ENCODE measurements at places on chromosomes 13 and 19. TPM values are rescaled to one million over a fixed set of nuclear protein-coding genes. Genes with fewer than 3 reads are reported as not detected.

The ZNF525 gene
- total RNA-seq = 5.6 TPM

The SIGLEC8 gene
- total RNA-seq = not detected

The C19orf81 gene
- not detected for total RNA-seq

The CEACAM7 gene
- total RNA-seq = not detected

The SYNGR4 gene
- total RNA-seq = not detected

The FUT3 gene
- 5.4 TPM for total RNA-seq

The SYDE1 gene
- total RNA-seq = 31.7 TPM

The GPR12 gene
- not detected for total RNA-seq

The ZNF628 gene
- total RNA-seq = 6.2 TPM

The ADAT3 gene
- 10.3 TPM for total RNA-seq

The CEP89 gene
- total RNA-seq = 16.9 TPM

The KCTD4 gene
- 0.63 TPM for total RNA-seq

The FGF22 gene
- total RNA-seq = 0.29 TPM

The CRTC1 gene
- total RNA-seq = 3.0 TPM

- no peak for DNase-seq
Measured at GRCh38 chr13:108407495-108407894, 138.0 kb downstream of the TNFSF13B start.

- DNase-seq = no peak
Measured at GRCh38 chr13:49777746-49778614, 14.5 kb downstream of the KPNA3 start.

DNA sequence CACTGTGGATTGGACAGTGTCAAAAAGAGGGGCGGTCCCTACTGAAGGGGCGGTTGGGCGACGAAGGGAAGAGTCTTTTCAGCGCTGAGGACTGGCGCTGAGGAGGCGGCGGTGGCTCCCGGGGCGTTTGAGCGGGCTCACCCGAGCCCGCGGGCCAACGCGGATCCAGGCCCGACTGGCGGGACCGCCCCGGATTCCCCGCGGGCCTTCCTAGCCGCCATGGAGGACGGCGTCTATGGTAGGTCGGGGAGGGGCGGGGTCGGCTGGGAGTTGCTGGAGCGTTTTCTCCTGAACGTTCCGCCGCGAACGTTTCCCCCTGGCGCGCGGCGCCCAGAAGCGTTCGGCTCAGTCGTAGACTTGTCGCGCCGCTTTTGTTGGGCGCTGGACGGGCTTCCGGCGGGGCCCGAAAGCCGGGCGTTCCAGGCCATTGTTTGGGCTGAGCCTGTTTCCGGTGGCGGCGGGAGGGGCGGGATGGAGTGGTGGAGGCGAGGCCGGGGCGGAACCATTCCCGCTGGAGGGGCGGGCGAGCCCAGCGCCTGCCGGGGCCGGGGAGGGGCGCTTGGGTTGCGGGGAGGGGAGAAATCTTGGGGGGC lies at the start of gene CYTH2:
Gene CYTH2 (plus strand): TSS at position 81 of the 593 bp plus-strand sequence. CDS start 139 bp downstream, at position 220.
- no peak for DNase-seq

DNA sequence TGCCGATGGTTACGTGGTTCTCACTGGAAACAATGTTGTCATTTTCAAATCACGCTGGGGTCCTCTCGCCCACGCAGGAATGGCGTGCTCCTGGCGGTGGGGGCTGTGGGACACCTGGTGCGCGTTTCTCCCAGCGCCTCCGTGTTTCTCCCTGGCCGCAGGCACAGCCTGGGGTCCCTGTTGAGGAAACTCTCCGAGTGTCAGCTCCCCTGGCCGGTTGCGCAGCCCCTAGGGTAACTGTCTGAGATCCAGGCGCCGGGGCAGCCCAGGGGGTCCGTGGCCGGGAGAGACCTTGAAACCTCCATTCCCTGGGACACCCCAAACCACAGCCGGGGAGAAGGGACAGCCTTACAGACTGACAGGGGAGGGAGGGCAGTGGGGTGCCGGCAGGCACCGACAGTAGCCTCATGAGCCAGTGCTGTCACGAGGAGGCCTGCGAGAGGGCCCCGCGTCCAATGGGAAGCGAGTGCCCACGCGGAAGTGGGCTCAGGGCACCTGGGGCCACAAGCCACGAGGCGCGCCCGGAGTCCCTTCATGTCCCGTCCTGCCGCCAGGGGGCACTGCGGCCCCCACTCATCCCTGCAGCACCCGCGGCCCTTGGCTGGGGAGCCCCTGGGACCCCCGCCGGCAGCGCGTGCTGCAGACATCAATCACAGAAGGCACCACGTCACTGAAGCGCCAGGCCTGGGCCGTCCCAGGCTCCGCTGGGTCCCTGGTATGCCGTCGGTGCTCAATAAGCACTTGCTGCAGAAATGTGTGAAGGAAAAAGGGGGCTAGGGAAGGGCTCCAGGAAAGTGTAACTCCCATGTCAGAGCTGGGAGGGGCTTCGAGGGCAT lies 9.5 kb downstream of the ADAMTSL5 start:
- no peak for DNase-seq

GRCh38 chr13:111901267-111901915 lies 165.6 kb upstream of the SOX1 start:
- DNase-seq = no peak

DNA sequence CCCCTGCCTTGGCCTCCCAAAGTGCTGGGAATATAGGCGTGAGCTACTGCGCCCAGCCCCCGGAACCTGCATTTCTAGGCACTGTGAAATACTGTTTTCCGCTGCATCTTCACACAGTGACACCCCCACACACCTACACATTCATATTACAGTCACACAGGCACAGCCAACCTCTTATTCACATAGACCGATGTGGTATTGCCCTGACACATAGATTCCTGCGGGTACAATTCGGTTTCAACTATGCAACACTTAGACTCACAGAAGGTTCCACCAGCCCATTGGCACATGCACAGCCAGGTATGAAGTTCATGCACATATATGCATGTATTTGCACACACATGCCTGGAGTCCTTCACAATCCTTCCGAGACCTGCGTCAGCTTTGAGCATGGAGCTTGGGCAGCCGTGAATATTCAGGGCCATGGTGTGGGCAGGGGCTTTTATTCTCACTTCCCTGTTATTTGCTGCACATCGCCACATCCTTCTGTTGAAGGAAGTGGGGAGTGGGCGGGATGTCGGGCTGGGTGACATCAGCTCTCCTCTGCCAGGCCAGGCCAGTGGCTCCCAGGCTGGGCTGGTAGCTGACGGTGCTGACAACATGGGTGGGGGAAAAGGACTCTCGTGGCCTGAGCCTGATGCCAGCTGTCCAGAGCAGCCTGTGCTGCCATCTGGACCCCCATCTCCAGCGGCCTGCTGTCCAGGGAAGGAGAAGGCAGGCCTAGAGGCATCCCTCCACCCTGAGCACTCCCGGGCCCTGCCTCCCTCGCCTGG lies 5.4 kb upstream of the CDC37 start:
- DNase-seq = no peak

DNA sequence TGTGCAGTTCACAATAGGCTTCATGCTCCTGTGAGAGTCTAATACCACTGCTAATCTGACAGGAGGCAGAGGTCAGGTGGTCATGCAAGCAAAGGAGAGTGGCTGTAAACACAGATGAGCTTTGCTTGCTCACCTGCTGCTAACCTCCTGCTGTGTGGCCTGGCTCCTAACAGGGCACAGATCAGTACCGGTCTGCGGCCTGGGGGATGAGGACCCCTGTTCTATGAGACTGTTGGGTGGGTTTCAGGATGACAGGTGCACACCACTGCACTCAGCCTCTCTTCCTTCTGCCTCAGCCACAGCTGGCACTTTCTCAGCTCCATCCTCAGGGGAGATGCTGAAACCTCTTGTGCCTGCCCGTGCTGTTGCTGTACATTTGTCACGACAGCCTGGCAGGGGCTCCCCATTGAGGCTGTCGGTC lies 9.7 kb downstream of the CLEC4G start:
- no peak for DNase-seq

DNA sequence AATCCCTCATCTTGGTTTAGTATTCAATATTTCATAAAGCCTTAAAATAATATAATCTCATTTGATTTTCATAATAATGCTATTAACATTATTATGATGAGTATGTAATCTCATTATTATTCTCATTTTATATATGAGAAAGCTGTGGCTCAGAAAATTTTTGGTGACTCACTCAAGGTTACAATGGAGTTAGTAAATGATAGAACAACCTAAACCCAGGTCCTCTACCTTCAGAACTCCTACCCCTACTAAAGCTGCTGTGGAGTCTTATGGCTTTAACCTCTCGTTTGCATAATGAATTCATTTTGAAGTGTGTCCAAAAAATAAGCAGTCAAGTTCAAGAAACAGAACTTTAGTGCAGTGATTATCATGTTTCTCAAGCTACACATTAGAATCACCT lies 226.3 kb downstream of the TBC1D4 start:
- no peak for DNase-seq

- DNase-seq = no peak
Measured at GRCh38 chr13:75369981-75370380, 112.0 kb downstream of the TBC1D4 start.

DNA sequence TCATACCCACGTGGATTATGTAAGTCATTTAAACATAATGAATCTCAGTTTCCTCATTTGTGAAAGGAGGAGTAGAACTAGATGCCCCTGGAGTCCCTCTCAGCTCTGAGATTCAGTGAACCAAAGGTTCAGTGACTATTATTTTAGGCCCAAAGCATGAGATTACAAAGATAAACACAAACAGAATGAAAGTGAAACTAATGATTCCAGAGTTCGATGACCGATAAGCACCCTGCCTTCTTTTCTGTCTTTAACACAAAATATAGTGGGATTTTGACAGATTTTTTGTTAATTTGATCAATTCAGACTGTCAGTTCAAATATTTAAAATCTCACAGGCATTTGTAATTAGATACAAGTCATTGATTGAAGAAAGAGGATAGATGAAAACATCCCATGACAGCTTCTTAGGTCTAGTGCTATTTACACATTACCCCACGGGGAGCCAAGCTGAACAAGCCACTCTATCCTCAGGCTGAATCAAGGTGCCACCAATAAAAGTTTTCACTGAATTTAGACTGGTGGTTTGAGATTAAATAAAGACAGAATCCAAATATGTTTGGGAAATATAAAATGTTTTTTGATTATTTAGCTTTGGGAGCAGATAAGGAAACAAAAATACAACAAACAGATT lies 64.6 kb upstream of the RAP2A start:
- DNase-seq = no peak

GRCh38 chr13:48653472-48653939 lies at the start of gene CYSLTR2:
Gene CYSLTR2, plus strand, starts transcription at chr13:48653929. Its CDS starts 52,889 bp downstream, at chr13:48706818.
- DNase-seq = no peak

DNA sequence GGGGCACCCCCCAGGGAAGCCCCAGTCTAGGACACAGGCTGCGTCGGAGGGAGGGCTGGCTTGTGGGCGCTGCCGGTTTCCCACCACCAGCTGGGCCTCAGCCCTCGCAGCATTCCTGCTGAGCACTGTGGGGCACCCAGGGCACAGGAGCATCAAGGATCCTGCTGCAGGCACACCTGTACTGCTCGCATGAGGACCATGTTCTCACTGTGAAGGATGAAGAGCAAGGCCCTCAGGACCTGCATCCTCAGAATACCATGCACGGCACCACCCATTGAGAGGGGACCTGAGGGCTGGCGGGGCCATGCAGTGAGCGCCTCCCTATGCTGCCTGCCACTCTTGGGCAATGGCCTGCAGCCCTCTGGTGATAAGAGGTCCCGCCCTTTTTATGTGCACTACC lies 31.4 kb downstream of the TUBA3C start:
- DNase-seq = no peak

DNA sequence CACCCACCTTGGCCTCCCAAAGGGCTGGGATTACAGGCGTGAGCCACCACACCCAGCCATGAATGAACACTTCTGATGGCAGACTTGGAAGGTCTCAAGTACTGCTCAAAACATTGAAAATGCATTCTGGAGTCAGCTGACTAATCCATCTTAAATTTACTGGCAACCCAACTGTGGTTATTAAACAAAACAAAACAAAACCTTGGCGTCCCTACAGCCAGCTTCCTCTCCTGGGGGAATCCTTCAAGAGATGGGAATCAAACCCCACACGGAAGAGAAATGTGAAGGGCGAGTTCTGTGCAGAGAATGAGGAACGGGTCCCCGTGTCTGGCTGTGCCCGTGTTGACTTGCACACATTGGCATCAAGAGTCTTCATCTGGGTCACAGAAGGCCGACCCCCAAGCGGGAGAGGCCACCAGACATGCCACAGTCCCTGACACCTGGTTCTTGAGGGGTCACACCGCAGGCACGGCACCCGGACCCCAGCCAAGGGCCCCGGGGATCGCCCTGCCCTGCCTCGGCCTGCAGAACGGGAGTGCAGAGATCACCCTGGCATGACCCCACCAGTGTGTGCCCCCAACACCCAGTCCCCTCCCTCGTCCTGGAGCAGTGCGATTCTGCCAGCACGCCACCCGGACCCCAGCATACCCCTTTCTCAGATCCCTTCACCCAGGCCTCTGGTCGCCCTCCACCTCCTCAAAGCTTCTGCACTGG lies 3.2 kb downstream of the MAP2K2 start:
- DNase-seq = no peak

DNA sequence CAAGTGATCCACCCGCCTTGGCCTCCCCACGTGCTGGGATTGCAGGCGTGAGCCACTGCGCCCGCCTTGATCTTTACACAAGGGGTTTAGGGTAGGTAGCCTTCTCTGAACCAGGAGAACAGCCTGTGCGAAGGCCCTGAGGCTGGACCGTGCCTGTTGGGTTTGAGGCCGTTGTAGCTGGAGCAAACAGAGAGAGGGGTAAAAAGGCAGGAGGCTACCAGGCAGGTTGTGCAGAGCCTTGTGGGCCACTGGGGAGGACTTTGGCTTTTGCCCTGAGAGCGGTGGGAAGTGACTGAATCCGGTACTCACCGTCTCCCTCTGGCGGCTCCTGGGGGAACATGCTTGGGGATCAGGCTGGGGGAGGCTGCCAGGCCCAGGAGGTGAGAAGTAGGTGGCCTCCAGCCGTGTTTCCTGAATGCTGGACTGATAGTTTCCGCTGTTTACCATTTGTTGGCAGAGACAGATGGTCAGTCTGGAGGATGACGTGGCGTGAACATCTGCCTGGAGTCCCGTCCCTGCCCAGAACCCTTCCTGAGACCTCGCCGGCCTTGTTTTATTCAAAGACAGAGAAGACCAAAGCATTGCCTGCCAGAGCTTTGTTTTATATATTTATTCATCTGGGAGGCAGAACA lies 24.6 kb downstream of the SPC24 start:
- no peak for DNase-seq

- no peak for DNase-seq
Measured at GRCh38 chr13:110454956-110455355, 106.6 kb downstream of the RAB20 start.

- no peak for DNase-seq
Measured at GRCh38 chr19:18659281-18660050, 22.6 kb downstream of the KLHL26 start.

- no peak for DNase-seq
Measured at GRCh38 chr13:49616676-49617065, 11.6 kb upstream of the ARL11 start.

GRCh38 chr19:31678421-31678820 lies 329.2 kb upstream of the TSHZ3 start:
- DNase-seq = no peak

- no peak for DNase-seq
Measured at GRCh38 chr13:94886191-94886590, 173.8 kb upstream of the SOX21 start.

DNA sequence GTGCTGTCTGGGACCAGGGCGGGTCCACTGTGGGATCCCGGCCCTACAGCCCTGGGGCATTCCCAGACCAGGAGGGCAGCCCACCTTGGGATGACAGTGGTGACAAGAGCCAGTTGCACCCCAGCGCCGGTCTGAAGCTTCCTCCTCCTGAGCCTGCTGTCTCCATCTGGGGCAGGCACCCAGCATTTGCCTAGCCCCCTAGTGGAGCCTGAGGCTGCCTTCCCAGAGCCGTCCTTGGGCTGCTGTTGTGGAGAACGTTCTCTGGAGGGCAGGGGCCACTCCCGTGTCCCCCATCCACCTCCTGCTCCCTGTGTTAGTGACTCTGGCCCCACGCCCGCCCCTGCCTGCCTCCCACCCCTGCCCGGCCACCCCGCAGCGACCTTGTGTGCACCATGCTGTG lies 148.5 kb downstream of the KDM4B start:
- DNase-seq = no peak

GRCh38 chr13:100302391-100302790 lies 213.5 kb downstream of the PCCA start:
- DNase-seq = no peak
